Kidney epithelial cell (primary cell): ENCODE measurements at places on chromosomes 6 and 20. TPM values are rescaled to one million over a fixed set of nuclear protein-coding genes. Genes with fewer than 3 reads are reported as not detected.

SRMS gene
- 0.48 TPM in 1 of 2 replicates, not detected in the other for total RNA-seq

PHACTR1 gene
- 1.8 and 2.2 TPM in 2 replicates for total RNA-seq

BCL2L1 gene
- total RNA-seq, result 252 and 283 TPM in 2 replicates

PRPH2 gene
- total RNA-seq, result 0.21 and 0.34 TPM in 2 replicates

LBP gene
- total RNA-seq, result not detected in 2 replicates

GRCh38 chr6:35080821-35081425 lies 60.2 kb downstream of the TCP11 start:
- no peak for DNase-seq

GRCh38 chr6:11058406-11058805 lies 14.3 kb upstream of the ELOVL2 start:
- no peak for DNase-seq

GRCh38 chr6:39193201-39193791 lies 36.0 kb downstream of the KCNK5 start:
- DNase-seq, result no peak

GRCh38 chr6:144653885-144654505 lies 368.9 kb downstream of the UTRN start:
- DNase-seq, result no peak

GRCh38 chr6:20412682-20413073 lies 11.0 kb downstream of the E2F3 start:
- DNase-seq, result no peak
